ENCODE measurements at places on chromosomes 4 and X. TPM values are rescaled to one million over a fixed set of nuclear protein-coding genes. Genes with fewer than 3 reads are reported as not detected.

GRCh38 chrX:7987160-7988012 is 60.2 kb upstream of the PNPLA4 start:
- no peak for DNase-seq

GRCh38 chrX:10983526-10983925 is 127.6 kb upstream of the HCCS start:
- no peak for DNase-seq

Gene SCD5
- 15.1 TPM for total RNA-seq

Gene HNRNPDL
- total RNA-seq = 303 TPM

- DNase-seq = no peak
Observed at GRCh38 chrX:69152417-69152841, 12.8 kb downstream of the PJA1 start.

GRCh38 chr4:140871368-140871767 is 115.2 kb upstream of the TBC1D9 start:
- DNase-seq = no peak

GRCh38 chr4:89196056-89196674 is 84.8 kb downstream of the TIGD2 start:
- DNase-seq = no peak

Gene SUPT20HL1
- total RNA-seq = not detected

Gene FABP2
- total RNA-seq = not detected

Gene AGTR2
- 90.9 TPM for total RNA-seq

Gene WNK3
- 2.7 TPM for total RNA-seq

DNA sequence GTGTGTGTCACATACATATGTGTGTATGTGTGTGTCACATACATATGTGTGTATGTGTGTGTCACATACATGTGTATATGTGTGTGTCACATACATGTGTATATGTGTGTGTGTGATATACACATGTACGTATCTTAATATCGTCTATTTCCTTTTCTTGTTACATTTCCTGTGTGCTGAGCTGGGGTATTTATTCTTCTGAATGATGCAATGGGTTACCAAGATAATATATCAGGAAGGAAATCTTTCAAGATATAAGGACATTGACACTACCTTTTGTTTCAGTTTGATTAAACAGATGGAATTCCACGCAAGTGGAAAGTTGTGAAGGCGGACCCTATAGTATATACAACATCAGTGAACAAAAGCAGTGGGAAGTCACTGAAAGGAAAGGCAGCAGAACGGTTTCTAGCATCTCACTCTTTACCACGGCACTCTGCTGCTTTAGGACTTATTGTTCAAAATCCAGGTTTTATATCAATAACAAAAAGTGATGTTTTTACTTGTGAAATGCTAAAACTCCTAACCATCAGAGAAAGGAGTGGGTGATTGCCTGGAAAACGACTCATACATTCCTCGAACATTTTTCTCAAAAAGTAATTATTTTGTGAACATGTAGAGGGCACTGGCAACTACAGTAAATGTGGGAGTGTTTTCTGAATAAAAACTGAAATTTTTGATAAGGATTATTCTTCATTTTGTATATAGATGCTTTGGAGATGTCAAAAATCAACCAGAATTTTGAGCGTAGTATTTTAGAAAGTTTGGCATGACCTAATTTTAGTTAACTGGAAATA is 43.1 kb upstream of the IL21 start:
- DNase-seq = no peak

DNA sequence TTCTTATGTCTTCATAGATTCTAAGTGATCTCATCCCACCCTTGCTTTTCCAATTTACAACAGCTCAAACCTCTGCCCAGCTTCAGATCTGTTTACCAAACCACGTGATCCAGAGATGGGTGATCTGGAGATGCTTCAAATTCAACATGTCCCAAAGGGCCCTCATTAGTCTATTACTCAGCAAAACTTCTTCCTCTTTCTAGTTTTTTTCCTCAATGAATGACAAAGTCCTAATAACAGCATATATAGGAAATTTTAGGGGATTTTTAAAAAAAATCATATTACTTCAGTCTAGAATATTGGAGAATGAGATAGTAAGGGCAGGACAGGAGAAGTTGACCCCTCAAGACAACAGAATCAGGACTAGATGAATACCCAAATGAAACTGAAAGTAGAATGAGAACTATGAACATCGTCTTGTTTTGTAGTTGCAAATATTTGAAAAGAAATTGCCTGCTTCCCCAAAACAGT is 127.1 kb downstream of the CFAP299 start:
- no peak for DNase-seq

Gene BEND2
- total RNA-seq = not detected

DNA sequence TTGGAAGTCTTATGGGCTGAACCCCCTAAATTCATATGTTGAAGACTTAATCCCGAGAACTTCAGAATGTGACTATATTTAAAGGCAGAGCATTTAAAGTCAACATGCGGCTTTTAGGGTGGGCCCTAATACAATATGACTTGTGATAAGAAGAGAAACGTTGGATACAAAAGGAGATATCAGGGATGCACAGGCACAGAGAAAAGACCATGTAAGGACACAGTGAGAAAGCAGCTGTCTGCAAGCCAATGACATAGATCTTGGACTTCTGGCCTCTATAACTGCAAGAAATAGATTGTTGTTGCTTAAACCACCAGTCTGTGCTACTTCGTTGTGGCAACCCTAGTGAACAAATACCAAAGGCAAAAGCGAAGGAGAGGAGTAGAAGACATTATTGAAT is 42.2 kb downstream of the GABRG1 start:
- DNase-seq = no peak

DNA sequence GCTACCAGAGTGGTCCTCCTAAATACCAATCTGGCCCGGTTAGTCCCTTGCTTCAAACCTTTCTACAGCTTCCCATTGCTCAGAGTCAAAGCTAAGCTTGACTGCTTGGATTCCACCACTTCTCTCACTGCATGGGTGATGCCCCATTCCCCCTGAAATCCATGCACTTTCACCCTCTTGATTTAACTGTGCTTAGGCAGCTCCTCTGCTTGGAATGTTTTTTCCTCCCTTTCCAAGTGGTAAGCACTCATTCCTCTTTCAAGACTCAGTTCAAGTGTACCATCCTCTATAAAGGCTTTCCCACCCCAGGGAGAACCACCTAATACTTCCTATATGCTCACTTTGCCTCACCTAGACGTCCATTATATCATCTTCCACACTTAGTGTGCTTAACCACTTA is 49.1 kb downstream of the SMC1A start:
- DNase-seq = no peak

Gene AKAP14
- 0.41 TPM for total RNA-seq

DNA sequence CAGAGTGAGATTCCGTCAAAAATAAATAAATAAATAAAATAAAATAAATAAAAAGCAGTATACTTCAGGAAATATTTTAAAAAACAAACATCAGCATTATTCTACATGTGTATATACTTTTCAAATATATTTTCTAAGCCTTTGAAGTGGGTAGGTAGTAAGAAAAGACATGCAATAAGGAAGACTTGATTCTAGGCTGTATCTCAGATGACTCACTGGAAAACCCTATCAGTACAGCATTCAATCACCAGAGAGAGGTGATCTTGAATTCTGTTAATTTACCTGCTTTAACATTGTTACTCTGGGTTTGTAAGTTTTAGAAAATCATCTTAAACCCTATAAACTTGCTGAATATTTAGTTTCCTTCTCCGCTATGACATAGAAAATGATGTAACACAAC is 106.6 kb upstream of the NAP1L5 start:
- DNase-seq = no peak

- DNase-seq = no peak
Observed at GRCh38 chr4:137614491-137614890, 82.2 kb upstream of the PCDH18 start.

DNA sequence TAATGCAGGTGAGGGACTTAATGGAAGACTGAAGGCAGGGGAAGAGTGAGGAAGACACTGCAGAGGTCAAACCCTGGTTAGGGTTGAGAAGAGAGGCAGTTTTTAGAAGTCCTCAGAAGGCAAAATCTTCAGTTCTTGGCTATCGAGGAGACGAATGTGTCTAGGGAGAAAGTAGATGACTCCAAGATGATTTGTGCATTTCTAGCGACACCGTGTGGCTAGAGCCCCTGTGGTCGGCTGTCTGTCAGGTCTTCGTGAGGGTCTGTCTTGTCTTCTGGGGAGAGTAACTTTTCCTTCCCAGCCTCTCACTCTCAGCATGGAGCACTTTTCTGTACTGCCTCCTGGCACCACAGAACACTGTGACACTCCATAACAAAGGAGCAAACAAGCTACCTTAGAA is 458.1 kb downstream of the STIM2 start:
- peak; percentile 57 for DNase-seq

DNA sequence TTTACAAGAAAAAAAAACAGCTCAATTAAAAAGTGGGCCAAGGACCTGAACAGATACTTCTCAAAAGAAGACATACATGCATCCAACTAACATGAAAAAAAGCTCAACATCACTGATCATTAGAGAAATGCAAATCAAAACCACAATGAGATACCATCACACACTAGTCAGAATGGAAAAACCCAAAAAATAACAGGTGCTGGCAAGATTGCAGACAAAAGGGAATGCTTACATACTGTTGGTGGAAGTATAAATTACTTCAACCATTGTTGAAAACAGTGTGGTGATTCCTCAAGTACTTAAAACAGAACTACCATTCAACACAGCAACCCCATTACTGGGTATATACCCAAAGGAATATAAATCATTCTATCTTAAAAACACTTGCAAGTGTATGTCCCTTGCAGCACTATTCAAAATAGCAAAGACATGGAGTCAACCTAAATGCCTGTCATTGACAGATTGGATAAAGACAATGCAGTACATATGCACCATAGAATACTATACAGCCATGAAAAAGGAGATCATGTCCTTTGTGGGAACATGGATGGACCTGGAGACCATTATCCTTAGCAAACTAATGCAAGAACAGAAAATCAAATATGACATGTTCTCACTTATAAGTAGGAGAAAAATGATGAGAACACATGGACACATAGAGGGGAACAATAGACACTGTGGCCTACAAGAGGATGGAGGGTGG is 97.6 kb downstream of the RAB28 start:
- DNase-seq = no peak

DNA sequence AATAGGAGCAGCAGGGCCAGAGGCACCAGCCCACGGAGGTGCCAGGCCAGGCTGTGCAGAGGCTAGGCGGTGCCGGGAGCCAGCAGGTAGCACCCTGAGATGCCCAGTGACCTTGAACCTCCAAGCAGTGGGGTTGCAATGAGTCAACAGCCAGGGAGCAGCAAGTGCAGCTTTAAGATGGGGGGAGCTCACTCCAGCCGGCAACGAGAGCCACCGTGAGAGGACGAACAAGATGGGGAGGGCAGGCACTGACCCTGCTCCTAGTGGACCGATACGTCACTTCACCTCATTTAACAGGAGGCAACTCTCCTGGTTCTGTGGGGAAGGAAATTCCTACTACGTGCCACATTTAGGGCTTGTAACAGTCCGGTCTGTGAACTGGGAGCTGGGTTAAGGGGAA is 4.8 kb downstream of the LETM1 start:
- no peak for DNase-seq

DNA sequence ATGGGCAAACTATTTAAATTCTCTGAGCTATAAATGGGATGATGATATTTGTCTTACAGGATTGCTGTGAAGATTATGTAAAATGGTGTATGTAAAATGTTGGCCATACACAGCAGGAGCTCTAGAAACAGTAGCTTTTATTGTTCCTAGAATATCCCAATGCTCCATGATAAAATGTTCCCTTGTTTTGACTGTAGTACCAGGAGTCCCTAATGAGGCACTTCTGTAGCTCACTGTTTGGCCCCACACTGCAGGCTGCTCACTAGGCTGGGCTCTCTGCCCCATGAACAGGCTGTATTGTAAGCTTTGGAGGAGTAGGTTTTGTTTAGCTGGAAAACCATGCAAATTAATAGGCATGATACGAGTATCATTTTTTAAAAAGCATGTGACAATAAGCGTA is 3.3 kb upstream of the FGA start:
- DNase-seq = peak; percentile 2

GRCh38 chr4:156223985-156224384 is 270.3 kb upstream of the CTSO start:
- DNase-seq = peak; percentile 10

Gene RS1
- total RNA-seq = not detected

DNA sequence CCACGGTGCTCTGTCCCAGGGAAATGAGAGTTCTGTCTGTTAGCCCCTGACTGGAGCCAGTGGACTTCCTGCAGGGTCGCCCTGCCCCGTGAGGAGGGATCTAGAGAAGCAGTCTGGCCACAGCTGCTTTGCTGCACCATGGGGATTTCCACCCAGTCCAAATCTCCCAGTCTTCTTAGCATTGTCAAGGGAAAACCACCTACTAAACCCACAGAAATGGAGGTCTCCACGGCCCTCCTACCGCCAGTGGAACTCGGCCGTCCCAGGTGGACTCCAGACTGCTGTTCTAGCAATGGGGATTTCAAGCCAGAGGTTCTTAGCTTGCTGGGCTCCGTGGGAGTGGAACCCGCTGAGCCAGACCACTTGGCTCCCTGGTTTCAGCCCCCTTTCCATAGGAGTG is 133.3 kb upstream of the PCDH7 start:
- no peak for DNase-seq

DNA sequence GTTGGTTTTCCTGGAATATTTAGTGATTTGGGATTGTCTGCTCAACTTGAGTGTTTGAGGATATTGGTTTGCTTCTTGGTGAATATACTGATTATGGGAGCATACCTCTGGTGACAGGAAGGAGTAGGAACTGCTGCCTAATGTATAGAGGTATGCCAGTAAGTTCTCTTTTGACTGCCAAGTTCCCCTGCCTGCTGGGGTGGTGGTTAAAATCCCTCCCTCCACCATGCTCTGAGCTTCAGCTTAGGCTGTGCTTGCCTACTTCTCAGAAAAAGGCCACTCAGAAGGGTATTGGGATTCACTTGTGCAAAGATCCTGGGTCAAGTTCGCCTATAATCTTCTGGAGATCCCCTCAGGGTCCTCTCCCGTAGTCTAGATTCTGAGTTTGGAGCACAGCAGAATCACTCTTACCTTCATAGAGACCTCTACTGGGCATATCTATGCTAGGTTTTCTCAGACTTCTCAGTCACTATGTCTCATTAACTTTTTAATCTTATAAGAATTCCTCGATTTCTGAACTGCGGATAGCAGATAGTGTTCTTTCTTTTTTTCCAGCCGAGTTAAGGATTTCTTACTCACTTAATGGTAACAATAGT is 44.7 kb upstream of the DCK start:
- DNase-seq = no peak

DNA sequence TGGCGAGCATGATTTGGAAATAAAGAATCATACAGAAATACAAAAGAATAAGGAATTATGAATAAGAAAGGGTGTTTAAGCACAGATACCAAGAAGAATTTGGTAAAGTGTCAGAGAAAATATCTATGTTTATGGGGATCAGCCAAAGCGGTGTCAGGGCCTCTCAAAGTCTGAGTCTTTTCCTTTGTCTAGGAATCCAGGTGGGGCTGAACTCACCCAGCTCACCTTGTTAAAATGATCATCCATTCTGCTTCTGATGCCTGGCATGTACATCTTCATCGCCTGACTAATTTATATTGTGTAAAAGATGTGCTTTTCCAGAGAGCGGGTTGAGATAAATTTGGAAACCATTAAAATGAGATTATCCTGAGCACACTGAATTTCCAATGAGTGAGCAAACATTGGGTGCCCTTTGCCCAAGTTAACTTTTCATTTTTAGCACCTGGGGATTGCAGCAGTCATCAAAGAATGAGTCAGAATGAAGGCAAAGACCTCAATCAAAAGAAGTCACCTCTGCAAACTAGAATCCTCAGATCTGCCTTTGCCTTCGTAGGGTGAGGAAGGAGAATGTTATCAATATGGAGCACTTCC is 141.9 kb upstream of the ANXA3 start:
- DNase-seq = no peak

Measured in tongue (tissue), 3 donors.